ENCODE measurements at places on chromosomes 1 and 21.
A peak's percentile ranks its signal among the peaks of the same experiment; 100 is the strongest.

DNA sequence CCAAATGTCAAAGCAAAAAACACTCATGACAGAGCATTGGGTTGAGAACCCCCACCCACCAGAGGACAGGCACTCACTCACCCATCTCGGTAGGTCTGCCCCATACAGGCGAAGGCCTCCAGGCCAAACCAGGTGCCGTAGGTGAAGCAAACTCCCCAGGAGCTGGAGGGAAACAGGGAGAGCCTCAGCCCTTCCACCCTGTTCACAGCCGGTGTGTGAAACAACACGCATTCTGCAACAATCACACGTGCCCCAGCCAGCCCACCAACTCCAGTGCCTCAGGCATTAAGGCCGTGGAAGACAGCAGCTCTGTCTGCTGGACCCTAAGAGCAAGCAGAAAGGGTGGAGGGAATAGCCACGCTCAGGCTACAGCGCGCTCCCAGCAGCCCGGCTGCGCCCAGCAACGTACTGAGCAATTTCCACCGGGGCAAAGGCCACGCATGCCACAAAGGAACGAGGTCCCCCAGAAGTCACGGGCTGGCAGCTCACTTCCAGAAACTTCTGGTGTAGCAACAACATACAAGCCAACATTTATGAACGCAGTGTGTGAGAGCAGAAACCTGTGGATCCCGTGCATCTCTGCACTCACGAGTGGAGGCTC, 11.4 kb upstream of the SPATC1L start:
- DNase-seq, result no peak

GRCh38 chr1:65260851-65261473, 48.4 kb upstream of the DNAJC6 start:
- no peak for DNase-seq

GRCh38 chr1:196407358-196408051, 200.7 kb downstream of the KCNT2 start:
- no peak for DNase-seq

GRCh38 chr1:31122741-31123140, 57.2 kb upstream of the PUM1 start:
- DNase-seq, result no peak

- DNase-seq, result no peak
Observed at GRCh38 chr1:33916786-33917185, 52.9 kb downstream of the HMGB4 start.

- DNase-seq, result no peak
Observed at GRCh38 chr1:22250724-22251123, 107.8 kb upstream of the WNT4 start.

- no peak for DNase-seq
Observed at GRCh38 chr1:113793878-113794834, 18.1 kb downstream of the RSBN1 start.

GRCh38 chr1:100353988-100354387, 1.7 kb downstream of the CDC14A start:
- no peak for DNase-seq

GRCh38 chr1:59045636-59046035, 251.3 kb upstream of the FGGY start:
- no peak for DNase-seq

DNA sequence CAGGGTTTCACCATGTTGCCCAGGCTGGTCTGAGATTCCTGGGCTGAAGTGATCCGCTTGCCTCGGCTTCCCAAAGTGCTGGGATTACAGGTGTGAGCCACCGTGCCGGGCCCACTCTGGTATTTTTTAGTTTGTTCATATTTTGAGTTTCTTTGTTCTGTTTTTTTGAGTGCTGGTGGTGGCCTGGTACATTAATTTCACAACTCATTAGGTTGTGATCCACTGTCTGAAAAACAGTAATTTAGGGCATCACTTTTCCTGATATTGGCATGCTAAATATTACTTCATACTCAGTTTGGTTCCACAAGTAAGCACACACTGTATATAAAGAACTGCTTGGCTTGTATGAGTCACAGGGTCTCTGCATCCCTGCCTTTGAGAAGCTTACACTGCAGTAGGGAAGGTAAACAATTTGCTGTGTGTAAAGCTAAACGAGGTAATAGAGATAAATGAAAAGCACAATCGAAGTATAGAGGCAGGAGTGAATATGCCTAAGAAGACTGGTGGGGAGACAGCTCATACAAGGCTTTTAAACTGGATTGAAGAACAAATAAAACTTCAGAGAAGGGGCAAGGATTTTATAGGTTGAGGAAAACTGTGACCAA, 7.7 kb downstream of the SNX27 start:
- no peak for DNase-seq

DNA sequence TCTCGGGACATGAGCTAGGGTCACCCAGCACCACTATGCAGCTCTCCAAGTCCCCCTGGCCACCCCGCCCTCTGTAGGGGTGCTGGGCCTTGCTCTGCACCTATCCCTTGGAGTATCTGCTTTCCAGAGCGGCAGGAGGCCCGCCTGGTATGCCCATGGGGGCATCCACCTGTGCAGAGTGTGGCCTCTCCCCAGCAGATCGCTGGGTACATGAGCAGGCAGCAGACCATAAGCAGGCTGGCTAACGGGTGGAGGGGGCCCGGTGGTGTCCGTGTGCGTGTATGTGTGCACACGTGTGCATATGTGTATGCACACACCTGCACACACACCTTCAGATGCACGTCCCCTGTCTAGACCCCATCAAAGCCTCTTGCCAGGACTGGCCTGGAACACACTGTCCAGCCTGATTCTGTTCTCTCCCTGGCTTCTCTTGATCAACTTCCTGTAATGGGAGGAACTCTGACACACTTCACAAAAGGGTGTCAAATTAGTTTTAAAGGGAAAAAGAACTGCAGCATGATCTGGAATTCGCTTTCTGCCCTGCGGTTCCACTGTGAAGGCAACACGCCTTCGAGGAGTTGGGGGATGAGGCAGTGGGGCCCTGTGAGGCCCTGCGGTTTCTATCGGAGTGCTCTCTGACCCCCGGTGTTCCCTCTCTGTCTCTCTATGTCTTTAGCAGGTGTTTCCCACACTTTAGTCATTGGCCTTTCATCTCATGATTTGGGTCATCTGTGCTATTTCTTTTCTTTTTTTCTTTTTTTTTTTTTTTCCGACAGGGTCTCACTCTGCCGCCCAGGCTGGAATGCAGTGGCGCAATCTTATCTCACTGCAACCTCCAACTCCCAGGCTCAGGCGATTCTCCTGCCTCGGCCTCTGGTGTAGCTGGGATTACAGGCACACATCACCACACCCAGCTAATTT, 17.2 kb upstream of the NPHP4 start:
- DNase-seq, result no peak

DNA sequence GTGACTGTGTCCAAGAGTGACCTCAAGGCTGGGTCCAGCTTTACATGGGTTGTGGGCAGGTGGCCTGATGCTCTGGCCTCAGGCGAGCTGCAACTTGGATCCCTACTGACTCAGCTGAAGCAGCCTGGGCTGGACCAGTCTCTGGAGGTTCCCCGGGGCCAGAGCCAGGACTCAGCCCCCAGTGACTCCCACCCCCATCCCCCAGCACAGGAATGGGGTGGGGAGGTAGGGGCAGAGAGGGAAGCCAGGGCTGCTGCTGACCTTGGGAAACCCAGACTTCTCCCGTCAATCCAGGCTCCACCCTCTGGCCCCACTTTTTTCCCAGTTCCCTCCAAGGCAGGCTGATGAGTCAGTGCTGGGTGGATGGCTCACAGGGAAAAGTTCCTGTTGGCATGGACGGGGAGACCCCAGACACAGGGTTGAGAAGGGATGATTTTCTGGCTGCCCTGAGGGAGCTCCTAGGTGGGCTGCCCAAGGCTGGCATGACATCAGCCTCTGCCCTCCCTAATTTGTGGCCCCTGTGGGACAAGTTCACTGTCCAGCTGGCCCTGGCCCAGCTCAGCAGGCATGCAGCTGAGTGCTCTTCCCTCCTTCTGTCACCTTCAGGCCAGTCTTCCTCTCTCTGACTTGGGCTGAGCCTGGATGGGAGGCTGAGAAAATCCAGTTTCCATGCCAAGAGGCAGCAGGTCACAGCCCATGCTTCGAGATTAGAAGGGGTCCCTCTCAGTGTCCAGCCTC, 2.2 kb downstream of the ZC3H12A start:
- no peak for DNase-seq

DNA sequence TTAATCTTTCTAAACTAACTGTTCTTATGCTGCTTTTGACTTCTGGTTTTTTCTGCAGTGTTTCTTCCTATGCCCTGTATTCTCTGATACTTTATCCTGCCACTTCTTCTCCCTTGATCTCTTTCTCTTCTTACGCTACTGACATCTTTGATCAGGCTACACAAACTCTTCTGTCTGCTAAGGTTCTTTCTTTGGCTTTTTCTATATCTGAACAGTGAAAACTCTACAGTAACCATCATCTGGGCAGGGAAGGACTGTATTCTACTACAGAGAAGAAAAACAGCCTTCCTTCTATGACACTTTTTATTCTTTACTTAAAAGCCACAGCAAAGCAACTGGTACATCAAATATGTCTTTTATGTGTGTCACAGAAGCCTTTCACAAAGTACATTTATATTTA, 7.4 kb upstream of the NEXN start:
- DNase-seq, result no peak

GRCh38 chr1:154609398-154610380, 1.7 kb upstream of the ADAR start:
- DNase-seq, result peak; percentile 58
